ENCODE measurements at places on chromosomes 2 and 18.

DNA sequence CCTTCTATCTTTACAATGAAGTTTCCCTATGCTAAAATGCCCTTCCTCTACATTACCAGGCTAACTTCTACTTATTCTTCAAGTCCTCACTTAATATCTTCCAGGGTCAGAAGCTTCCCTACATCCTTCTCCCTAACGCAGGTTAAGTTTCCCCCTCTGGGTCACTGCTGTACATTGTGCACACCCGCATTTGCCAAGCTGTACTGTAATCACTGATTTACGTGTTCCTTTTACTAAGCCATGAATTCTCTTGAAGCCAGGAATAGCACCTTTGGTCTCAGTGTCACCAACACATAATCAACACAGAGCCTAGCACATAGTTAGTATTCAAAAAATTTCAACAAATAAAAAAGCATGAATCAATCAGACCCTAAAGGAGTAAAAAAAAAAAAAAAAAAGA, 22.3 kb downstream of the ACVR1 start:
- DNase-seq, result no peak

DNA sequence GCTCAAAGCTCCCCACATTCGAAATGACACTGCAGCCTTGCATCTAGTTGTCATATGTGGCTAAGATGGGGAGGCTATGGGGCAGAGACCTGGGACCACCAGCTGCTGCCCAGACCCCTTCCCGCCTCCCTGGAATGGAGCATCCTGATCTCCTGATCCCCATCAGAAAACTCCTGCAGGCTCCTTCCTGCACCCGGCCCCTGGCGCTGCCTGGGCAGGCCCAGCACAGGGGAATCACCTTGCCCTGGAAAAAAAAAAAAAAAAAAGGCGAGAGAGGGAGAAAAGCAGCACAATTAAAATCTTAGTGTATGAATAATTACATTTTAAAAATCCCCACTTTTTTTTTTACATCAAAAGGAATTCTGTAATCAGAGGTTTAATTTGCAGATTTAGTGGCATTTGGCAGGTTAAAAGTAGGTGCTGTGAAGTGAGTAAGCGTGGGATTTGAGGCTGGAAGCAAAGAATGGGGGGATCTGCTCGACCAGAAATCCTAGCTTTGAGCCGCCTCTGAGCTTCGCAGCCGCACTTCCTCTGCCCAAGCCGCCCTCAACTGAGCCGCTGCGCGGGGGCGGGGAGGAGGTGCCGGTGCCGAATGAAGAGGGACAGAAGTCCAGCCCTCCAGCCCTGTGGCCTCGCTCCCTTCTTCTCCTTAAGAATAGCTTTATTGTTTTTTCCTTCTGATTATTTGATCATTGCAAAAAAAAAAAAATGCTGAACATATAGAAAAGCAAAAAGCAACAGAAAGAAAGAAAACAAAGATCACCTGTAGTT, 30.0 kb downstream of the THNSL2 start:
- no peak for DNase-seq

DNA sequence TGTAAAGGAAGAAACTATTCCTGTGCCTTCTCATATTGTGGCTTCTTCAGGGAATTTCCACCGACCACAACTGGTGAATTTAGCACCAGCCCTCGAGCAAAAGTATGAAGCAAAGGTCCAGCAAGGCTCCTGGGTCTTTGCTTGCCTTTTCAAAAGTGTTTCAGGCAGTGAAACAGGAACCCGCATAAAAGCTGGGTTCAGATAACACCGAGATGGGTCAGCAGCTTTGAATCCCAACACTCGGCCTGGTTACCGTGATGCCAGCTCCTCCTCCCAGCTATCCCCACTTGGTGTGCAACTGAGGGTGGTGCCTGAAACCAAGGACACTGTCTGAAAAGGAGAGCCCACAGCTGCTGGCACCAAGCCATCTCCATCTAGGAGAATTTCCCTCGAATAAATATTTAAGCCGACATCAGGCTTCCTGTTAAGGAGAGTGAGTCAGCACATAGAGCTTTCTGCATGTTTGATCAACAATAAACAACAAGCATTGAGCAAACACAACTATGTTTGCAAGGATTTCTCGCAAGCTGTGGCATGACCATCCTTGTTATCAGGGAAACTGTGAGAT, 69.5 kb downstream of the ANTXR1 start:
- no peak for DNase-seq

DNA sequence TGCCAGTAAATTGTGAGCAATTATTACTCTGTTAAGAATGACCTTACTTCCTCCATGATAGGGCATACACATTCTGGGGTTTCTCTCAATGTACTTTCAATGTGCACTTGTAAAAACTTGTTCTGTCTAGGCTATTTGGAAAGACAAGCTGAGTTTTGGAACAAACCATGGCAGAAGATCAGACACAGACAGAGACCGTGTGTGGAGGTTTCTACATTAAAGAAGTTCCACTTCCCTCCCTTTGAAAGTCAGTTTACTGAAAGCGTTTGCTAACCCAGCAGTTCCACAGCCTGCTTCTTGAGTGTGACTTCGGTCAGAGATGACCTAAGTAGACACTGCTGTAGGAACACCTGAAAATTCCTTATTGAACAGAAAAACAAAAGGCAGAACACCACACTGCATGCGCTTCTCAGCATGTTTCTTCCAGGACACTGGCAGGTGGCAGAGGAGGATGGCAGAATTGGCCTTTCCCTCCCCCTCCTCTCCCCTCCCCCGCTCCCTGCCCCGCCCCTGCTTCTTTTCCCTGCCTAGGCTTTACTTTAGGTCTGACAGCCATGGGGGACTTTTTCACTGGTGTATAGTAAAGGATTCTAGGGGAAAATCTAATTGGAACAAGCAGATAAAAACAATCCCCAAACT, 109.8 kb downstream of the NOL10 start:
- DNase-seq, result no peak

GRCh38 chr2:186181625-186182024, 304.4 kb upstream of the ZC3H15 start:
- no peak for DNase-seq

- no peak for DNase-seq
Measured at GRCh38 chr2:215626812-215627281, 191.0 kb upstream of the FN1 start.

All from D721Med (cell line).